ENCODE measurements at places on chromosomes 7 and 10.
A peak's percentile ranks its signal among the peaks of the same experiment; 100 is the strongest.

- no peak overlapping the region for H3K27ac ChIP-seq
- no peak for DNase-seq
- no peak overlapping the region for H3K4me3 ChIP-seq
- peaks cover 11% of the 10 kb centered on the region for H3K4me1 ChIP-seq
Observed at GRCh38 chr10:62561151-62561550, 187.0 kb downstream of the ZNF365 start.

- DNase-seq = no peak
- H3K36me3 ChIP-seq = no peaks in the 10 kb centered on the region
Observed at GRCh38 chr10:15213461-15213861, 45.0 kb upstream of the NMT2 start.

GRCh38 chr10:25036381-25036780 is 20.0 kb downstream of the THNSL1 start:
- DNase-seq = no peak
- peaks cover 13% of the 10 kb centered on the region for H3K27me3 ChIP-seq
- H3K27ac ChIP-seq = no peak overlapping the region

DNA sequence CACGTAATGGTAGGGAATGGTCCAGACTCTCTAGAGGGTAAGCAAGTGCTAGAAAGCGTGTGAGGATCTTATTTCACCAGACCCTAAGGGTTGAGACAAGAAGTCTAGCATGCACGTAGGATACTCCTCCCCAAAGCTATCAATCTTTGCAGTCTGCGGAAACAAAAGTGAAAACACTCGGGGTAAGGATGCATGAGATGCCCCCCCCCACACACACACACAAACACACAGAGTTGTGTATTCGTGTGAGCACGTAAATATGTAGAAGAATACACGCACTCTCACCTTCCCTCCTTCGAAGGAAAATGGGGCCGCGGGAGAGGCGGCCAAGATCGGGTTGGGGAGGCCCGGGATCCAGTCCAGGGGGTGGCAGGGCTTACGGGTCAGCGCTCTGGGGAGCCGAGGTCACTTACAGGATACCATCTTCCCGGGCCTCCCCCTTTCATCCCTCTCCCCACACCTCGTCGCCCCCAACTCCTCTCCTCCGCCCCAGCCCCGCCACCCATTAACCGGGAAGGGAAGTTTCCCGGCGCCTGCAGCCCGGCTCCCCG is 455 bp downstream of the CUL2 start:
- peak overlapping the region; percentile 88 for H3K27ac ChIP-seq
- H3K4me1 ChIP-seq = peaks cover 51% of the 10 kb centered on the region
- H3K36me3 ChIP-seq = peaks cover 9% of the 10 kb centered on the region
- no peak for DNase-seq

DNA sequence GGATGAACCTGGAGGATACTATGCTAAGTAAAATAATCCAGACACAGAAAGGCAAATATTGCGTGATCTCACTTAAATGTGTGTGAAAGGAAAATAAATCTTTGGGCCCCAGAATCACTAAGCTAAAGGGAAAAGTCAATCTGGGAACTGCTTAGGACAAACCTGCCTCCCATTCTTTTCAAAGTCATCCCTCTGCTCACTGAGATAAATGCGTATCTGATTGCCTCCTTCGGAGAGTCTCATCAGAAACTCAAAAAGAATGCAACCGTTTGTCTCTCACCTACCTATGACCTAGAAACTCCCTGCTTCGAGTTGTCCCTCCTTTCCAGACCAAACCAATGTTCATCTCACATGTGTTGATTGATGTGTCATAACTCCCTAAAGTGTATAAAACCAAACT is 40.1 kb upstream of the LAMB4 start:
- H3K27me3 ChIP-seq = peaks cover 11% of the 10 kb centered on the region
- H3K4me3 ChIP-seq = no peak overlapping the region
- no peaks in the 10 kb centered on the region for H3K4me1 ChIP-seq
- no peak for DNase-seq
- no peaks in the 10 kb centered on the region for H3K36me3 ChIP-seq

- H3K27ac ChIP-seq = no peak overlapping the region
- H3K4me1 ChIP-seq = no peaks in the 10 kb centered on the region
- no peak overlapping the region for H3K4me3 ChIP-seq
- no peak for DNase-seq
Observed at GRCh38 chr10:127148066-127148932, 48.1 kb downstream of the INSYN2A start.

GRCh38 chr7:88775838-88776237 is 16.3 kb downstream of the ZNF804B start:
- no peak overlapping the region for H3K4me3 ChIP-seq
- no peak overlapping the region for H3K27ac ChIP-seq
- no peaks in the 10 kb centered on the region for H3K27me3 ChIP-seq
- no peaks in the 10 kb centered on the region for H3K36me3 ChIP-seq

GRCh38 chr10:62993121-62993520 is 140.0 kb upstream of the NRBF2 start:
- H3K36me3 ChIP-seq = no peaks in the 10 kb centered on the region
- peaks cover 4% of the 10 kb centered on the region for H3K27me3 ChIP-seq
- peaks cover 11% of the 10 kb centered on the region for H3K4me1 ChIP-seq
- H3K4me3 ChIP-seq = no peak overlapping the region
- DNase-seq = no peak

GRCh38 chr7:150322833-150323681 is at the start of the genes ACTR3C and LRRC61:
ACTR3C (minus strand) TSS chr7:150323545; CDS start chr7:150295296, 28,249 bp downstream.
LRRC61 (plus strand) TSS chr7:150323355; CDS start chr7:150336862, 13,507 bp downstream.
- H3K36me3 ChIP-seq = peaks cover 30% of the 10 kb centered on the region
- H3K27ac ChIP-seq = peak within 1 kb of the TSS; percentile 98
- peaks cover 83% of the 10 kb centered on the region for H3K4me1 ChIP-seq
- no peaks in the 10 kb centered on the region for H3K27me3 ChIP-seq
- peak within 1 kb of the TSS; percentile 97 for H3K4me3 ChIP-seq

- DNase-seq = no peak
- H3K27ac ChIP-seq = no peak overlapping the region
- peaks cover 6% of the 10 kb centered on the region for H3K27me3 ChIP-seq
- no peak overlapping the region for H3K4me3 ChIP-seq
- no peaks in the 10 kb centered on the region for H3K36me3 ChIP-seq
Observed at GRCh38 chr10:11046776-11047160, 29.1 kb downstream of the CELF2 start.

DNA sequence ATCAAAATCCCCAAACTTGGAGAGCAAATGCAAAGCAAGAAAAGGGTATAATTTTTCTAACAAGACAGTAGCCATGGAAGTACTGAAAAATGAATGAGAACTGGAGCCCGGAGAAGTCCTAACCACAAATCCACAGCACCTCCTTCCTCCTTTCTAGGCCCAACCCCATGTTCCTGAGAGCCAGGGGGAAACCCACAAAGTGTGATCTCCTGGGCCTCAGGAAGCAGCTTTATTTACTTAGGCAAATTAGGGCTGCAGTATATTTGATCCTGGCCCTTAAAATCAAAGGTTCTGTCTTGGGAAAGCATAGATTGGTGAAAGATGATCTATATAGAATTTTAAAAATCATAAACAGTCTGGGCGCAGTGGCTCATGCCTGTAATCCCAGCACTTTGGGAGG is 103.0 kb downstream of the DOCK4 start:
- H3K27ac ChIP-seq = no peak overlapping the region
- no peaks in the 10 kb centered on the region for H3K36me3 ChIP-seq
- DNase-seq = no peak
- H3K27me3 ChIP-seq = peaks cover 8% of the 10 kb centered on the region

- H3K36me3 ChIP-seq = no peaks in the 10 kb centered on the region
- H3K27me3 ChIP-seq = no peaks in the 10 kb centered on the region
- DNase-seq = no peak
- H3K27ac ChIP-seq = no peak overlapping the region
Observed at GRCh38 chr7:117656806-117657205, 177.0 kb downstream of the CFTR start.

GRCh38 chr7:50940621-50941020 is 157.9 kb upstream of the GRB10 start:
- H3K4me1 ChIP-seq = no peaks in the 10 kb centered on the region
- peaks cover 7% of the 10 kb centered on the region for H3K27me3 ChIP-seq

DNA sequence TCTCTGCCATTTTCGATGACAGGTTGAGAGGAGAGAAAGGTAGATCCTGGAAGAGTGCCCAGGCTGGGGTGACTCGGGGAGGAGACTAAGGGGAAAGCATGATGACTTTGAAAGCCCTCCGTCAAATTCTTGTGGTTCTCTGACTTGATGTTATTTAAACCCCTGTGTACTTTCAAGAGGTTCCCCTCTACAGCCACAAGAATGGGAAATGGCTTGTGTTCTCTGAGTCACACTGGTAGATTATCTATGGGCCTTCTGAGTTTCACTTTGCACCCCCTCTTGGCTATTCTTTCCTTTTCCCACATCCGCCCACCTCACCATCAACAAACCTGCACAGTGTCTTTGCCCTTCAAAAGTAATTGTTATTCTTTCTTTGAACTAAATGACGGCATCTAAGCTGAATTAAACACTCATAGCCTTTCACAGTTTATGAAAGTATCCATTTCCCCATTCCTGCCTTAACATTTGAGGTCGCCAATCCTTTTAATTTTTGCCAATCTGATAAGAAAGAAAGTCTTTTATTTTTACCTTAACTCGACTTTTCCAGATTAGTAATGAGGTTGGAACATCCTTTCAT is 24.1 kb downstream of the PRF1 start:
- H3K4me3 ChIP-seq = peak overlapping the region; percentile 25
- peaks cover 38% of the 10 kb centered on the region for H3K4me1 ChIP-seq
- no peaks in the 10 kb centered on the region for H3K36me3 ChIP-seq

DNA sequence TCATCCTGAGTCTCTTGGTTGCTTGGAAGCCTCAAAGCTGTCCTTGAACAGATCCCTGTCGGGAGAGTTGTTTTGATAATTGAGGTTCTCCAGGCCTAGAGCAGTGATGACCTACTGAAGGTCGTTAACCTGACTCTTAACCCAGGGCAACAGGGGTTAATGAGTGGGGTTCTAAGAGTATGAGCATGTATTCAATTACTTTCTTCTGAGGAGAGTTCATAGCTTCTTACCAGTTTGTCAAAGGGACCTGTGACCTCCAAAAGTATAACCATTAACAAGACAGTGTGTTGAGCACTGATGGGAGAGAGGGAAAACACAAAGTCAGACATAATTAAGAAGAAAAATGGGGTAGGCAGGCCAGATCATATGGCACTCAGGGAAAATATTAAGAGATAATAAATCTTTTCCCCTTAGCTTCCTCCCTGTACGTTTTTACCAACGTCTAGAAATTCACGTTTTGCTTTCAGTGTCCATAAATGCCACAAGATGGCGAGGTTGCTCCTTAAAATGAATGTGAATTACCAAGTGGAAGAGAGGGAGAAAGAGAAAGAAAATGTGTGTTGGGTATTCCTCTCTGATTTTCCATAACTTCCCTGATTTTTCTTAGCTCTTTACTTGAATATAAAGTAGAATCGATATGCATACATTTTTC is 97.6 kb downstream of the SUGCT start:
- no peak overlapping the region for H3K4me3 ChIP-seq
- DNase-seq = no peak
- no peak overlapping the region for H3K27ac ChIP-seq
- H3K27me3 ChIP-seq = no peaks in the 10 kb centered on the region

GRCh38 chr7:120421151-120421651 is 148.2 kb downstream of the KCND2 start:
- H3K27me3 ChIP-seq = no peaks in the 10 kb centered on the region
- peak; percentile 2 for DNase-seq
- no peak overlapping the region for H3K4me3 ChIP-seq
- H3K4me1 ChIP-seq = no peaks in the 10 kb centered on the region
- no peak overlapping the region for H3K27ac ChIP-seq
- H3K36me3 ChIP-seq = no peaks in the 10 kb centered on the region

GRCh38 chr7:117872561-117873309 is 506 bp downstream of the CTTNBP2 start:
- peak overlapping the region; percentile 32 for H3K4me3 ChIP-seq
- H3K27ac ChIP-seq = no peak overlapping the region
- no peaks in the 10 kb centered on the region for H3K36me3 ChIP-seq
- H3K27me3 ChIP-seq = peaks cover 39% of the 10 kb centered on the region
- DNase-seq = no peak

GRCh38 chr7:87148332-87148955 is 3.8 kb upstream of the DMTF1 start:
- peaks cover 23% of the 10 kb centered on the region for H3K4me1 ChIP-seq
- no peak overlapping the region for H3K4me3 ChIP-seq
- H3K36me3 ChIP-seq = no peaks in the 10 kb centered on the region
- no peak overlapping the region for H3K27ac ChIP-seq
- no peaks in the 10 kb centered on the region for H3K27me3 ChIP-seq

DNA sequence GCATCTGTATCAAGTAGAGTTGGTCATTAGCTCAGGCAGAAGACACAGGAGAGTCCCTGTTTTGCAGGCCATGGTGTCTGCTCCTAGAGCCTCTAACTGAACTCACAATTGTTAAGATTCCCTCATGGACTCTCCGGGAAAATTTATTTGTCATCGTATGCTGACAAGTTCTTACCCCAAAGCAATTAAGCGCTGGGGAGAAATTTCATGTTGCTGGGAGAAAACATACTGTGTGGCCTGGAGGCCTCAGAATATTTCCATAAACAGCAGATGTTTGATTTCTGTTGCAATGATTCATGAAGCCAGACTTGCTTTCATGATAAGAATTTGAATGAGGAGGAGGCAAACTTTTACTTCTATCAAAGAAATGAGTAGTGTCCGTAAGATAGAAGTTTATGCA is 583.2 kb downstream of the GATA3 start:
- H3K4me1 ChIP-seq = no peaks in the 10 kb centered on the region
- DNase-seq = no peak
- no peaks in the 10 kb centered on the region for H3K36me3 ChIP-seq
- no peak overlapping the region for H3K27ac ChIP-seq

- no peak overlapping the region for H3K27ac ChIP-seq
- peaks cover 7% of the 10 kb centered on the region for H3K4me1 ChIP-seq
- H3K36me3 ChIP-seq = peaks cover 23% of the 10 kb centered on the region
- no peaks in the 10 kb centered on the region for H3K27me3 ChIP-seq
- DNase-seq = no peak
Observed at GRCh38 chr7:92276460-92276864, 30.7 kb downstream of the ANKIB1 start.

DNA sequence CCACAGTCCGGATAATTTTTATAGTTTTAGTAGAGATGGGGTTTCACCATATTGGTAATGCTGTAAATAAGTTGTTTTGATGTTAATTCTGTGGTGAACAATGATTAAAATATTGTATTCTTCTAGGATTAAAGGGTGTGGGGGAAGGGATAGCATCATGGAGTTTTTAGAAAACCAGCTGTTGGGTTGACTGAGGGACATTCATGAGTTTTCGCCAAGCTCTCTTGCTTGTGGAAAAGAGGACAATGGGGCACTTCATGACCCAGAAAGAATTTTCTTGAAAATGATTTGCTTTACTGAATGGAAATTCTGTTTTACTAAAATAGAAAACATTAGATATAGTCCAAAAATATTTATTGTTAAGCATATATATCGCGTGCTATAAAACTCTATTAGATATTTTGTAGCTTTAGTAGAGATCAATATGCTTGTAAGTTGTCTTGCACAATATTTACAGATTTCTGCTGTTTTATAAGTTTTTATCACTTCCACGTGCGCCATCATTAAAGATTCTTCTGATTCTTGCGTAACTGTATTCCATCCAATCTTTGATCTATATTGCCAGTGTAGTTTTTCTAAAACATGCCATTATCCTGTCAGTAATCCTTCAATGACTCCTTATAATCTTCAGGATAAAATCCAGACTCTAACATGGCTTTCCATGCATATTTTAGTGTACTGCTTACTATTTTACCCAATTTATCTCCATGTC is 41.8 kb downstream of the LCOR start:
- DNase-seq = no peak
- H3K4me3 ChIP-seq = no peak overlapping the region
- peaks cover 36% of the 10 kb centered on the region for H3K4me1 ChIP-seq
- peak overlapping the region; percentile 96 for H3K27ac ChIP-seq
- H3K36me3 ChIP-seq = peaks cover 25% of the 10 kb centered on the region
- no peaks in the 10 kb centered on the region for H3K27me3 ChIP-seq
